ENCODE measurements at places on chromosomes 13 and 19. TPM values are rescaled to one million over a fixed set of nuclear protein-coding genes. Genes with fewer than 3 reads are reported as not detected.
A peak's percentile ranks its signal among the peaks of the same experiment; 100 is the strongest.

DNA sequence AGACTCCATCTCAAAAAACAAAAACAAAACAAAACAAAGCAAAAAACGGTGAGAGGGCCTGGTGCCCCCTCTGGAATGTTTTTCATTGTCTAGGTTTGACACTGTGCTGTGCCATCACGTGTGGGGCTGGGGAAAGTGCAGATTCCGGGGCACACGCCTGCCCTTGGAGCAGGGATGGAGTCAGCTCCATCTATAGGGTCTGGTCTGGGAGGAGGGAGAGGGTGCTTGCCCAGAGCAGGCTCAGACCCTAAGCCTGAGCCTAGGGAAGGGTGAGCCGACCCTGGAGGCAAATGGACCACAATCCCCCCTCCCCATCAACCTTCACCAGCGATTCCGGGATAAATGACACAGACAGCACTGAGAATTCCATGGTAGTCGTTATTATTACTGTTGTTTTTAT is 10.9 kb upstream of the ZBTB32 start:
- DNase-seq: no peak

GRCh38 chr19:11405846-11406643 is 13.1 kb downstream of the RGL3 start:
- no peak for DNase-seq

DNA sequence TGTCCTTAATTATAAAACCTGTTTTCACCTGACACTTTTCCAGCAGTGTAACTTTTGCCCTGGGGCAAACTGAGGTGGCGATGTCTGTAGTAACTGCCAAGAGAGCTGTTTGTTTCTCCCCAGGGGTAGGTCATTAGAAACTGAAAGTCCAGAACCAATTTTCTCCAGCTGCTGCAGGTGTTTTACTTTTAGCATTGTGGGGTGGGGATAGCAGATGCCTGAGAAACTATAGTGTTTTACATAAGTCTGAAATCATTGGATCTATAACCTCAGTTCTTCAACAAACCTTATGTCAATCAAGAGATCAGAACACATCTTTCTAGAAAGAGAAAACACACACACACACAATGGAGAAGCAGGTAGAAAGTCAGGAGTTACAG is 92.7 kb downstream of the LHFPL6 start:
- no peak for DNase-seq

GRCh38 chr19:42132030-42132628 is at the start of gene POU2F2:
Gene POU2F2 (minus strand): TSS chr19:42132446. CDS start chr19:42132411, 35 bp downstream.
- DNase-seq: peak; percentile 51

ZNF443 gene
- 2.4 TPM for total RNA-seq
